ENCODE measurements at places on chromosomes 3 and 15.
A peak's percentile ranks its signal among the peaks of the same experiment; 100 is the strongest.

GRCh38 chr3:155244216-155244615, 49.3 kb downstream of the STRIT1 start:
- H3K36me3 ChIP-seq: no peaks in the 10 kb centered on the region
- H3K4me3 ChIP-seq: no peak overlapping the region
- H3K4me1 ChIP-seq: no peaks in the 10 kb centered on the region
- H3K27ac ChIP-seq: no peak overlapping the region
- DNase-seq: peak; percentile 11
- no peaks in the 10 kb centered on the region for H3K27me3 ChIP-seq

DNA sequence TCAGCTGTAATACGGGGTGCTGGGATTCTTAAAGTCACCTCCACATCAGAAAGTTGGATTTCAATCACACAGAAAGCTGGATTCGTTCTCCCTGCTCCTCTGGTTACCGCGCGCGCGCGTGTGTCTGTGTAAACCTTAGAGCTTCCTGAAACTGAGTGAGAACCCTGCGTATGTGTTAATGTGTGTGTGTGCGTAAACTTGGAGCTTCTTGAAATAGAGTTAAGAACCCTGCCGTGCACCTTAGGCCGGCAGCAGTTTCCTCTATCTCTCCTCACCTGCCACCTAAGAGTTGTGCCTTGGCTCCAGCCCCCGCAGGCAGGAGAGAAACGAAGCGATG, 531 bp downstream of the LZTFL1 start:
- H3K36me3 ChIP-seq: peaks cover 13% of the 10 kb centered on the region
- H3K4me3 ChIP-seq: peak overlapping the region; percentile 93
- H3K4me1 ChIP-seq: peaks cover 2% of the 10 kb centered on the region
- peaks cover 11% of the 10 kb centered on the region for H3K27me3 ChIP-seq

DNA sequence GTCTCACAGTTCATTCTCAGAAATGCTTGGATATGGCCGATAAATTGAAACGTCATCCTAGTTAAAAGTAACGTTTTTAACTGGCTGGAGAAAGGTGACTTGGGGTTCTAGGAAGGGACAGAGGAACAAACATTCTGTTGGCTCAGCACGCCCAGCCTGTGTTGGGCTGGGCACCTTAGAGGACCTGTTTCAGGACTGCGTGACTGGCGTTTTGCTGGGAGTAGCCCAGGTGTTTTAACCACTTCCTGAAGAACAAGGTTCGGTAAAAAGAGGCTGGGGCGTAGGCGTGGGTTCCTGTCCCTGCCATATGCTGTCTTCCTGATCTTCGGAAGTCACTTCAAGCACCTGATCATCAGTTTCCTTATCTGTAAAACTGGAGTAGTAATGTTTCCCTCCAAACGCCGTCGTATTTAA, 1.1 kb upstream of the TLNRD1 start:
- peaks cover 18% of the 10 kb centered on the region for H3K4me1 ChIP-seq
- no peak overlapping the region for H3K4me3 ChIP-seq
- H3K27me3 ChIP-seq: no peaks in the 10 kb centered on the region
- DNase-seq: no peak
- H3K27ac ChIP-seq: no peak overlapping the region

GRCh38 chr3:105365391-105366325, 1.1 kb upstream of the ALCAM start:
- no peaks in the 10 kb centered on the region for H3K36me3 ChIP-seq
- H3K4me3 ChIP-seq: peak overlapping the region; percentile 54
- peak overlapping the region; percentile 99 for H3K27ac ChIP-seq
